ENCODE measurements at places on chromosomes 5 and 9. TPM values are rescaled to one million over a fixed set of nuclear protein-coding genes. Genes with fewer than 3 reads are reported as not detected.

The CMYA5 gene
- 0.29 TPM for total RNA-seq

The ROR2 gene
- total RNA-seq = 6.6 TPM

The IL5 gene
- total RNA-seq = 0.39 TPM

The SLC22A4 gene
- 0.25 TPM for total RNA-seq

The CCNJL gene
- total RNA-seq = not detected

Data from T-helper 1 cell treated with Interleukin-12 subunit alpha and Interleukin-12 subunit beta and Interleukin-4 antibody, amounts not matched to agents 30 ng/mL and 1 ng/mL, for 36 hours (primary cell).